Stimulated activated CD4-positive, alpha-beta T cell treated with anti-CD3 and anti-CD28 coated beads, Interleukin-2, amount 100 ng/mL, for 24 hours (primary cell): ENCODE measurements at places on chromosomes 5 and 9.

DNA sequence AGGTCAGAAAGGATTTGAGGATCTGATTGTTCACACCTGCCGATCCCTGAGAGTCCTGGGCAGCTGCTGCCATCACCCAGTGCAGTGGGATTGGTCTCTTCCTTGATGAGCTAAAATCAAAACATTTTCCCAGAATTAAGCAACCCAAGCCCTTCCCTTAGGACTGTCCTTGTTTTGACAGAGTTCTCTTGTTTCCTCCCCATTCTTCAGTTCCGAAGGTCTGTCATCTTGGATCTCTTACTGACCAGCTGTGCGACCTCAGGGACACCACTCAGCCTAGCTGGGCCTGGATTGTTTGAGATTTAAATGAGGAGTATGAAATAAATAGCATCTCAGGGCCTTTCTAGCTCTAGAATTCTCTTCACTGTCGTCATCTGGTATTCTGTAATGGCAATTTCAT, 90.3 kb upstream of the IQGAP2 start:
- DNase-seq, result no peak

- no peak for DNase-seq
Measured at GRCh38 chr5:110815916-110816605, 77.3 kb downstream of the SLC25A46 start.

DNA sequence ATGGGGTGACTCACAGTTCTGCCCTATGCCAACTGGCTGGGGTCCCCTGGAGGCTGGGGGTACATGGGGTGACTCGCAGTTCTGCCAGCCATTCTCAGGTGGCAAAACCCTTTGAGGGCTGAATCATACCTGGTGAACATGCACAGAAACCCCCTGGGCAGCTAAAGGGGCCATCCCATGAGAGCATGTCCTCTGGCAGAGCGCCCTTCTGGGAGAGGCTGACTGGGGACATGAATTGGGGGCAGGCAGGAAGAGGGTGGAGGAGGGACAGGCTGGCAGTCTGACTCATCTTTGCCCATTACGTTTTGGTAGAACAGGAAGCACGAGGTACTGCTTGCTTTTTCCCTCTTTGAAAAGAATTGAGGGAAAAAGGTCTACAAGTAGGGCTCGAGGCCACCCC, 16.7 kb downstream of the TRAF1 start:
- peak; percentile 64 for DNase-seq

DNA sequence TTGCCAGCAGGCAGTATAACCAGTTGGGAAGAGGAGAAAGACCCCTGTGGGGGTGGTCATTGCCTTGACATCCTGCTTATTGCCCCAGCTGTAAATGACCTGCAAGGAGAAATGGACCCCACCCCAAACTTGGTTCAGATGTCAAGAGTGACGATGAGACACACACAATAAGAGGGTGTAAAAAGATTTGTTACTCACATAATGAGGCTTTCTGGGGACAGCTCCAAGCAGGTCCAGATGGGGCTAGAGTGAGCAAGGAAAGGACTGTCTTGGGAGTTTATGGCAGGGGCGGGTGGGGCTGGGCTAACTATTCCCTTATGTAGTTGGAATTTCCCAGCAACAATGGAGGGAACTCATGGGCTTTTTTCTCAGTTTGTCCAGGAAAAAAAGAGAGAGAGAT, 24.1 kb downstream of the ZNF484 start:
- DNase-seq, result no peak

GRCh38 chr9:27499451-27499850, 24.6 kb upstream of the IFNK start:
- DNase-seq, result no peak

DNA sequence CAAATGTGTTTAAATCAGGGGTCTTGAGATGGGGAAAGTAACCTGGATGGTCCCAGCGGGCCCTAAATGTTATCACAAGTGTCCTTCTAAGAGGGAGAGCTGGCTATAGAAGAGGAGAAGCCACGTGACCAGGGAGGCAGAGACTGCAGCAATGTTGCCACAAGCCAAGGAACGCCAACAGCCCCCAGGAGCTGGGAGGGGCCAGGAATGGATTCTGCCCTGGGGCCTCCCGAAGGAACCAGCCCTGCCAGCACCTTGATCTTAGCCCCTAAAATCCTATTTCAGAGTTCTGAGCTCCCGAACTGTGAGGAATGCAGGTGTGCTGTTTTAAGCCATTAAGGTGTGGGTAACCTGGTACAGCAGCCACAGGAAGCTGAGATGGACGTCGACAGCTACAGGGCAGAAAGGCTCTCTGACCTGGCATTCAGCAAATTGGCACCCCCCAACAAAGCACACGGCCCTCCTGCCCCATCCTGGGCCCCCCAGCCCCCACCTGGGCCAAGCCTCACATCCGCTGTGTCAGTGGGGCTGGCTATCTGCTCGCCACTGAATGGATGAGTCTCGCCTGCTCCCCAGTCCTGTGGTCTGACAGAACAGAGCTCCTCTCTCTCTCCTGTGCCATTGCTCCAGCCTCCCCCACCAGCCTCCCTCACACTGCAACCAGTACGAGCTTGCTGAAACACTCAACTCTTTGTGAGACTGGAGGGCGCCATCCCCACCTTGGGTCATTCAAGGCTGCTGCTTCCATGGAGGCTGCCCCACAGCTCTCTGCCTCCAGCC, 78.8 kb downstream of the ADAMTS2 start:
- DNase-seq, result no peak

GRCh38 chr5:171907725-171908343, 98.6 kb downstream of the FBXW11 start:
- DNase-seq, result peak; percentile 37

GRCh38 chr5:67935908-67936566, 279.5 kb upstream of the PIK3R1 start:
- DNase-seq, result no peak

DNA sequence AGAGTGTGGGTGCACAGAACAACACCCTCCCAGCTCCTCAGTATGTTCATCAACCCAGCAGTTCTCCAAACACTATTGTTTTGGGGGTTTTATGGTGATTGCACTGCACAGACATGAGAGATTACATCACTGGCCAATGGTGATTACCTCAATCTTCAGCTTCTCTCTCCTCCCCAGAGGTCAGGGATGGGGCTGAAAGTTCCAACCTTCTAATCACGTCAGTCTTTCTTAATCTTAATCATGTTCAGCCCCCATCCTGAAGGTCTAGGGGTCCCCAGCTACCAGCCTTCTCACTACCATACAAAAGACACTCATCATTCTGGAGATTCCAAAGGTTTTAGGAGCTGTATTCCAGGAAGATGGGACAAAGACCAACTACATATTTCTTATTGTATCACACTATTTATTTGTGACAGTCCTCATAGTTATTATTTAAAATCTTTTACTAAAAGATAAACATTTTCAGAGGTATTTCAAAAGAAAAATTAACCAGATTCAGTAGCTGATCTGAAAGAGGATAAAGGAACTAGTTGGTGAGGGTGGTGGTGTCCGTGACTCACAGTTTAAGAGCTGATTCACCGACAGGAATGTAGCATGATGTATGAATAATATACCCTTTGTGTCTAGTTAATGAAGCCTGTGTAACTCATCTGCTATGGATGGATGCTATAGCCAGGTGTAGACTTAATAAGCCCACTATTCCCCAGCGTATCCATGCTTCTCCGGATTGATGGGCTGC, 35.6 kb downstream of the RASEF start:
- DNase-seq, result no peak

DNA sequence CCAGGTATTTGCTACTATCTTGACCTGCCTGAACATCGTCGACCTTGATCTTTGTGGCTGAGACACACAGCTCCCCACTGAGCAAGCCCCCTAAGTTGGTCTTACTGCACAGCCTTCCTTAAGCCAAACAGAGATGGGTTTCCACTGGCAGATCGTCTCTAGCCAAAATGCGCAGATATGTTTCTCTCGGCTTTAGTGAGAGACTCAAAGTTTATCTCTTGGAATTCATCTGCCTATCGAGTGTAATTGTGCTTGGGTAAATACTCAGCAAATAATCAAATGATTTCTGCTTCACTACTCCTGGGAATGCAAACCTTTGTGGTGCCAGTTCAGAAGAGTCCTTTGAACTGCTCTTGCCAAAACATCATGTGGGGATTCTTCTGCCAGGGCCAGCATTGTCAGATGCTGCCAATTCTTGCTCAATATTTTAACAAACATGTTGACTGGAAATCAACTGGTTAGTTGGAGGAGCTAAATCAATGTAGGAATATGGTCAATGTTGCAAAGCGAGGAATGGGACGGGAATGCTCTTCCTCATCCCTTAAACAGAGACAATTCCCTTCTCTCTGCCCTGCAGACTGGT, 141.2 kb upstream of the SLC28A3 start:
- no peak for DNase-seq

DNA sequence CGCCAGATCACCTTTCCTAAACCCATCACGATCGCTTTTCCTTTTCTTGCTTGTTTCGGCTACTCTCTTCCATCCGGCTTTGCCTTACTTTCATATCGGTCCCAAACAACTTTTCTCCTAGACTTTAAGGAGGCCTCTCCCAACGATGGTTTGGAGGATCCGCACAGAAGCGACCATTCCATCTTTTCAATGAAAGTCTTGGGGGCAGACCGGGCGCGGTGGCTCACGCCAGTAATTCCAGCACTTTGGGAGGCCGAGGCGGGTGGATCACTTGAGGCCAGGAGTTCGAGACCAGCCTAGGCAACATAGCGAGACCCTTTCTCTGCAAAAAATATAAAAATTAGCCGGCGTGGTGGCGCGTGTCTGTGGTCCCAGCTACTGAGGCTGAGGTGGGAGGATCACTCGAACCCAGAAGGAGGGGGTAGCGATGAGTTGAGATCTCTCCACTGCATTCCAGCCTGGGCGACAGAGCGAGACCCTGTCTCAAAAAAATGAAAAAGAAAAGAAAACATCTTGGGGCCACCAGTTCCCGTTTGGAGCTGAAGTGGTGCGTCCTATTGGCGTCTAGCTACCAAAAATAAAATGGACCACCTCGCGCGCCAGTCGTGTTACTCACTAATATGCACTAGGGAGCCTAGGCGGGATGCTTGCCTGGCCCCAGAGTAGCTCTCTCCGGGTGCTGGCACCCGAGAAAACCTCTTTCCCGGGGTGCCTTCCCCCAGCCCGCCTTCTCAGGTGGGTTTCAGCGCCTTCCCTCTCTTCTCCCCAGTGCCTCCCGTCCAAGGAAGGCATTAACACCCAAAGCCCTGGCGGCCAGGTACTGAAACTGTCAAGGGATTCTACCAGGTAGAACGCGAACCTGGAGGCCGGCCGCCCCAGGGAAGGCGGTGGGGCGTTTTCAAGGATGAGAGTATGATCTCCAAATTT, 800 bp upstream of the AP3B1 start:
- peak; percentile 48 for DNase-seq

DNA sequence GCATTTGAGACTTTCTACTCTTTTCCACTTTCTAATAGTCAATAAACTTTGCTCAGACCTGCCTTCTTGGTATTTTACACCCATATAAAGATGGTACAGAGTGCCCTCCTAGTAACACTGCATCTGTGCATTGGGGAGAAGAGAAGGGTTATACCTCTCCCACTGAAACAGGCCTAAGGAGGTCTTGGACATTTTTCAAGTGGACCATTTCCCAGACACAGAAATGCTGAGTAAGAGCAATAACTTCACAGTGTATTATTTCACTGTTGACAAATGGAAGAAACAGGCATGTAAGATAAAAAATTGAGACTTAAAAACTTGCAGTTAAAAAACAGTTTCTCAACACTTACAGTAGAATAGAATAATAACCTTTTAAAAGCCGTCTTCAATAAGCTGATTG, 1224.0 kb upstream of the CDH18 start:
- no peak for DNase-seq

DNA sequence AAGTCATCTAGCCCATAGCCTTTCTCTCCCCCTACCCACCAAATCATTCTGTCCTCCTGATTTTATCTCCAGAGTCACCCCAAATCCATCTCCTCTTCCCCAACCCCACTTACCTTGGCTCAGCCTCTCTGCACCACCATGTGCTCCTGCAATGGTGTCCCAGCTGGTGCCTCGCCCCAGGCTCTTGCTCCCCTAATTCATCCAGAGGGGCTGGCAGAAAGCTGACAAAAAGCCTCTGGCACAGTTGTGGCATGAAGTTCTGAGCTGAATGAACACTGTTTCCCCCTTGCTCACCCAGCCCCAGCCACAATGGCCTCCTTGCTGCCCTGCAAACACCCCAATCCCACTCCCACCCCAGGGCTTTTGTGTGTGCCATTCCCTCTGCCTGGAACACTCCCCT, 10.2 kb downstream of the RETREG1 start:
- no peak for DNase-seq

DNA sequence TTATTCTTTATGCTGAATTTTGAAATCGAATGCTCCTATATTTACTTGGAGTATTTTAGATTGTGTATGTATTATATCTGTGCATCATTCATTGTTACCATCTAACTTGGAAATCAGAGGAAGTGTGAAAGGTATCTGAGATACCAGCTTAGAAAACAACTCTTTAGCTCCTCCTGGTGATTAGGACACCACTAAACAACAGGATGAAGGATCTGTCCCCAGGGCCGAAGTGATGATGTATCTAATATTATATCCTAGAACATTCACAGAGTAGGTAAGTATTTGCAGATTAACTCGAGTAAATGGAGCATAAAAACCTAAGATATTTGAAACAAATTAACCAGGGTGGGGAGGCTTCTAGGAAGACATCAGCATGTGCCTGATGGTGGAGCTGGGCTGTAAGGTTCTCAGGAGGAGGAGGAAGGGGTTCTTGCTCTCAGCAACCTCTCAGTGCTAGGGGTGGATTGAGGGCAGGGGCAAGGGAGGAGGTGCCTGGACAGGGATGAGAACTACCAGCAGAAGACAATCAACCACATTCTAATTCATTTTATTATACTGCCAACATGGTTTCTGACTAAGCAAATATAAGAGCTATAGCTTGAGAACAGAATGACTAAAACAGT, 2.6 kb upstream of the NFIL3 start:
- DNase-seq, result no peak

GRCh38 chr5:74535926-74536325, 104.6 kb downstream of the ENC1 start:
- no peak for DNase-seq

GRCh38 chr5:150055326-150056074, 30.9 kb downstream of the CSF1R start:
- DNase-seq, result no peak

- DNase-seq, result no peak
Measured at GRCh38 chr5:132692632-132692967, 18.8 kb downstream of the IL4 start.

- no peak for DNase-seq
Measured at GRCh38 chr9:120839146-120839545, 3.6 kb downstream of the PSMD5 start.

- no peak for DNase-seq
Measured at GRCh38 chr5:9490494-9491097, 55.3 kb downstream of the SEMA5A start.

- no peak for DNase-seq
Measured at GRCh38 chr5:171956887-171957495, 49.4 kb downstream of the FBXW11 start.
